RPMI7951 (cell line): ENCODE measurements at places on chromosomes 4 and X. TPM values are rescaled to one million over a fixed set of nuclear protein-coding genes. Genes with fewer than 3 reads are reported as not detected.

The AKAP4 gene
- total RNA-seq: not detected in 2 replicates

The G3BP2 gene
- total RNA-seq: 89.0 and 96.1 TPM in 2 replicates

The ERAS gene
- not detected in 2 replicates for total RNA-seq

The SSX2 gene
- not detected in 2 replicates for total RNA-seq

DNA sequence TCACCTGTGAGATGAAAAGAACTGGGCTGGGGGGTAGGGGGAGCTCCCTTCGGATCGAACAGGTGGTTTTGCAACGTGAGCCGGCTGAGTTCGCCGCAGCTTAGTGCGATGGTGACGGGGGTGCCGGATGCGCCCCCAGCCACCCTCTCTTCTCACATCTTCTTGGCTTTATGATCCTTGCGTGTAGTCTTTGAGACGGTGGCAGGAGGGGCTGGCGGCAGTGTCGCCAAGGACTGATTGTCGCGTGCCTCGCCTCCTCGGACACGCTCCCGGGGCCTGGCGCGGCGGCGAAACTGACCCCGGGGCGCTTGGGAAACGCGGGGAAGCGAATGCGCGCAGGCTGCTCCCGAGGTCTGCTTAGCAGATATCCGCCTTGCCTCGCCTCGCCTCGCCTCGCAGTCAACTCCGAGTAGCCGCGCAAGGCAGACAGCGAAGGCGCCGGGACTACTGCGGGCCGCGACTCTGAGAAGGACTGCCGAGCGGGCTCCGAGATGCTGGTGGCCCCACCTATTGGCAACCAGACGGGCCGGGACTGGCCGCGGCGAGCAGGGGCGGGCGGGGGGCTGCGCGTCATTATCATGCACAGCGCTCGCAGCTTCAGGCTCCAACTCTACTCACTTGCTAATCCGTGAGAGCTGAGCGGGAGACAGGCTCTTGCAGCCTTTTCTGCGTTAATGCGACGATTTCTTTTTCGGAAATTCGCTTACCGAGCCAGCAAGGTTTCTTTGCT lies 1.5 kb downstream of the GRID2 start:
- DNase-seq: peak; percentile 16

GRCh38 chr4:17502756-17503155 lies 9.1 kb downstream of the QDPR start:
- DNase-seq: no peak

GRCh38 chr4:24968992-24969391 lies 56.1 kb upstream of the CCDC149 start:
- no peak for DNase-seq

GRCh38 chrX:44317181-44317580 lies 26.3 kb downstream of the EFHC2 start:
- peak; percentile 2 for DNase-seq

- DNase-seq: no peak
Measured at GRCh38 chr4:125045311-125045710, 269.4 kb upstream of the FAT4 start.
